ENCODE measurements at places on chromosomes 13 and 19.

- DNase-seq = no peak
Measured at GRCh38 chr19:54616821-54617560, 13.3 kb upstream of the LILRB1 start.

GRCh38 chr19:18306209-18306887 lies 16.5 kb downstream of the LSM4 start:
- no peak for DNase-seq

DNA sequence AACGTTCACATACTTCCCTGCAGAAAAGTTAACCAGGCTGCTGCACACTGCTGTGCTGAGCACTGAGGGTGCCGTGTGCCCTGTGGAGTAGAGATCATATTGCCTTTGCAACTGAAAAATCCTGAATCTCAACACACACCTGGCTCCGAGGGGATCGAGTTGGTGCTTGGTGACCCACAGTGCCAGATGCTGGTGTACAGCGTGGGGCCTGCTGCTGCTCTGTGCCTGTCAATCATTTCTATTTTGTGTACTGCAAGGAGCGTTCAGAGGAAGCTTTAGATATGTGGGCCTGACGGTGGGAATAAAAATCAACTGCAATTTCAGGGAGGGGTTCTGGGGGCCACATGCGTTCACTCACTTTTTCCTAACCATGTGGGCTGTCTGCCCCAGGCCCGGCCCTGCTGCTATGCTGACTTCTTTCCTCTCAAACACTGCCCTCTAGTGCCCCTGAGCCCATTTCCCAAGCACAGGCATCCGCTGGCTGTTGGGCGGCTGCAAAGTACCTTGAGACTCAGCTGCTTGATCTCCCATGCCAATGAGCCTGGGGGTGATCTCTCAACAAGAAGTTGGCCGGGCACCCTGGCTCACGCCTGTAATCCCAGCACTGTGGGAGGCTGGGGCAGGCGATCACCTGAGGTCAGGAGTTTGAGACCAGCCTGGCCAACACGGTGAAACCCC lies 9.7 kb upstream of the LENG8 start:
- DNase-seq = no peak

DNA sequence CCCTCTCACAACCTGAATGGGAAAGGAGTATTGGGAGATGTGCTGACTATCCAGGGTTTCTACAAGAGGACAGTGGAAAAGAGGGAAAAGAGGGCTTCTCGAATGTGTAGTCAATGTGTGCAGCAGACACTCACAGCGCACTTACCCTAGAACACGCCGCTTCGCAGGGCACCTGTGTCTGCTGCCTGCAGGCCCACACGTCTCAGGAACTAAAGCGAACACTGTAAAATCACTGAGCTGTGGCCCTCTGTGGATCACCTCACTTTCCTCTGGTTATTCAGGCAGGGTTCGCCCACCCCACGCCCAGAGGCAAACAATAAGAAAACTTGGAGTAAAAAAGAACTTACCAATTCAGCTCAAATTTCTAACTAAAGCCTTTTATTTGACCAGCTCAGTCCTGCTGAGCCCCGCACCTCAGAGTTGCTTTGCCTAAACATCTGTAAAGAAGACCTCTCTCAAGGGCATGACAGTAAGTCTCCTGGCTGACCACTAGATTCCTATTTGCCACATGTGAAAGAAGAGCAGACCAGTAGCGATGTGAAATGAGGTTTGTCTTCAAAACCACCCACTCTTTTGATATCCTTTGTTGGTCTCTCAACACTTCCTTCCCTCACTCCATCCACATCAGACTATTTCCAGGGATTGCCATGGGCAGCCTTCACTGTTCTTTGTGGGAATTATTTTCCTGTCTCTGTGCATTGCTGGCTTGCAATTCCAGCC lies 19.3 kb upstream of the DOCK9 start:
- DNase-seq = no peak

DNA sequence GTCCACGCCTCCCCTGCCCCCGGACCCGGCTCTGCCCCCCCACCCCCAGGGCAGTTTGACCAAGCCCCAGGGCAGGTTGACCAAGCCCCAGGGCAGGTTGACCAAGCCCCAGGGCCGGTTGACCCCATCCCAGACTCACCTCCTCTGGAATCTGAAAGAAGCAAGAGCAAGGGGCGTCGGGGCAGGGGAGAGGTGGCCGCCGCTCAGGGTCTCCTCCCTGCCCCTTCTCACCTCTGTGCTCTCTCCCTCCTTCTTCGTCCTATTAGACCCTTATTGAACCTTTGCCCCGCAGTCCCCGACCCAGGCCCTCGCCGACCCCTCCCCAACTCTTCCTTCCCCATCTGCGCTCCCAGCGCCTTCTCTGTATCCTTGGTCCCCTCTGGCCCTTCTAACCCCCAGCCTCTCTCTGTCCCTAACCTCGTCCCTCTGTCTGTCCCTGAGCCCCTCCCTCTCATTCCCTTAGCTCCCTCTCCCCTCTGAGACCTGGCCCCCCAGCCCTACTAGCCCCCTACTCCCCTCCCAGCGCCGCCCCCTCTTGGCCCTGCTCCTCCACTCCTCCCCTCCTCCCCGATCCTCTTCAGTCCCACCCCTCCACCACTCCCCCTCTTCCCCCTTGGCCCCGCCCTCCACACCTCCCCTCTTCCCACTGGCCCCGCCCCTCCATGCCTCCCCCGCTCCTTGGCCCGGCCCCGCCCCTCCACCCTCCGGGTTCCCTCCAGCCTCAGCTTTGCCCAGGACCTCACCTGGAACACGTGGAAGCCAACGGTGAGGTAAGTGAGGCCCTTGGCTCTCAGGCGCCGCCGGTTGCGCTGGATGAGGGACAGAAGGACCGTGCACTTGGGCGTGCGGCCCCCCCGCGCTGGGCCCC lies 7.6 kb downstream of the CAPN12 start:
- DNase-seq = peak; percentile 40

- DNase-seq = no peak
Measured at GRCh38 chr19:29576046-29576606, 30.0 kb upstream of the POP4 start.

- DNase-seq = peak; percentile 32
Measured at GRCh38 chr19:39237200-39238184, 7.3 kb downstream of the IFNL3 start.

DNA sequence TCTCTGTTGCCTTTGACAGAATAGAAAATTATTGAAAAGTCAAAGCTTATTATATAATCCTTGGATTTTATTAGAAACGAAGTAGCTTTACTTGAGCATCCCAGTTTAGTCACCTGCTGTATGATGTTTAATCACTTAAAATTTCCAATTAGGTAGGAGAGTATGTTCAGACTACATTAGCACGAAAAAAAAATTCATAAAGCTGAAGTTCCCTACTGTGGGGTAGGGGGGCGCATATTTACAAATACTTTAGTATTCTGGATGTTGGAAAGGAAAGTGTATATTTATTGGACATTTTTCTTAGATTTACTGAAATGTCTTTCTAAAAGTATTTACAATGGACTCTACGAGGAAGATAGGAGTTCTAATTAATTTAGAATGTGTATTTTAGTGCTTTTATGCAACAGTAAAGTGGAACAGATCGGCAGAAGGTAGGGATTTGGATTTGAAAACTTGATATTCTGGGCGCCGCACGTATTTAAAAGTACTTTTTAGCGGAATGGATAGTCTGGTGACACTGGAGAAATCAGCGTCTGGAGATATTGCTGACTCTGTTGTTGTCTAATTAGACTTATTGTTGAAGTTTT lies 1.9 kb downstream of the CDK8 start:
- DNase-seq = no peak

- no peak for DNase-seq
Measured at GRCh38 chr13:19618977-19619376, 14.5 kb upstream of the MPHOSPH8 start.

Measured in stimulated activated CD4-positive, alpha-beta T cell treated with anti-CD3 and anti-CD28 coated beads, TNF-alpha, amount 100 ng/mL, for 1 hour (primary cell).